ENCODE measurements at places on chromosomes 5 and 9. TPM values are rescaled to one million over a fixed set of nuclear protein-coding genes. Genes with fewer than 3 reads are reported as not detected.

DNA sequence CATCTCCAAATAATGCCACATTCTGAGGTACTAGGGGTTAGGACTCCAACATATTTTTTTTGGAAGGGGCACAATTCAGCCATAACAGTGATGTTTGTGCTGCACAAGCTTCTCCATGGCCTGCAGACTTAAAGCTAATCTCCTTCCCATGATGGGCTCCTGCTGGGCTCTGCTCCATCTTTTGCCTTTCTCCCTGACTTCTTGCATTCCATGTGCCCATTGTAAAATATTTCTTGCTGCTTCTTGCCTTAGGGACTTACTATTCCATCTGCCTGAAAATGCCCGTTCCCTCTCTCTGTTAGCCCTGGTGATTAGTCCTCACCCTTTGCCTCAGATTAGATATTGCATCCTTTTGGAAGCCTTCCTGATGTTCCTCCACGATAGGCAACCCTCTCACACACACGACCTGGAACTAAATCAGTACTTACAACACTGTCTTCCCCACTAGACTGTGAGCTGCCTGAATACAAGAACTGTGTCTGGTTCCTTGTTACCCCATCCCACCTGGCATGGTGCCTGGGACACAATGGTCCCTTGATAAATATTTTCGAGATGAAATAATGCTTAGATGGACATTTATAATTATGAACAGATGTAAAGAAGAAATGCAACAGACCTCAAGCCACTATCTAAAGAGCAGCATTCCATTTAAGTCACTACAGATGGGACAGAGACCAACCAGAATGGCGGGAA is 33.5 kb downstream of the OR1J1 start:
- no peak for DNase-seq

DNA sequence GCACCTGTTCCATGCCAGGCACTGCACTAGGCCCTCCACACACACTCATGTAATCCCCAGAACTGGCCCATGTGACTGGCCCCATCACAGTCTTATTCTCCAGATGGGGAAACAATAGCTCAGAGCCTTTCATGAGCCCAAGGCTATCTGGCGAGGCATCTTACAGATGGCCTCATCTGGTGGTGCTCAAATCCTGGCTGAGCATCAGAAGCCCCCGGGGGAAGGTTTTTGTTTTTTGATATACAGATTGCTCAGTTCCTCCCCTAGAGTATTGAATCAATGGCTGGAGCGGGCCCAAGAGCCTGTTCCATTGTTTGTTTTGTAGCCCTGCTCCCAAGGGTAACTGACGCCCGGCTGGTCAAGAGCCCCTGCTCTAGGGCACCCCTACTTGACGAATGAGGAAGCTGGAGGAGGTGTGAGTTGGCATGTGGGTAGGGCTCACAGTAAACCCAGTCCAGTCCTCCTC is 145.3 kb upstream of the RAPGEF1 start:
- DNase-seq = peak; percentile 66

- no peak for DNase-seq
These were observed 232.5 kb downstream of the GADD45G start for GRCh38 chr9:89837162-89837933.

DNA sequence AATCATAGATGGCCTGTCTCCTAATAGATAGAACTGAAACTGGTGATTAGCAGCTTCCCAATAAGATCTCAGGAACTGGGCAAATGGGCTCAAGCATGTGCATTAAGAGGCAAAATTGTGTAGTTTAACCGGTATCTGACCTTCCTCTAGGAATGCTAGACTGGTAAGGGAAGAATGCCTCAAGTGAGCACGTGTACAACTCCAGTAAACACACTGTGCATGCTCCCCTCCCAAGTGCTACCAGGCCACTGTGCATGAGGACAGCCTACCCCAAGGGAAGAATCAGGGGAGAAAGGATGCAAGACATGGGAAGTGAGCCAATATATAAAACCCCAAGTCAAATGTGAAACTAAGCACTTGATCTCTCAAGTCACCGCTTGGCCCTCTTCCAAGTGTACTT is 1157.4 kb upstream of the CDH18 start:
- no peak for DNase-seq

LAMC3 gene
- total RNA-seq = 0.07 TPM

- DNase-seq = no peak
These were observed 194.8 kb upstream of the MRPS30 start for GRCh38 chr5:44613936-44614335.

TAS2R1 gene
- total RNA-seq = not detected

PCA3 gene
- total RNA-seq = 1.2 TPM

DNA sequence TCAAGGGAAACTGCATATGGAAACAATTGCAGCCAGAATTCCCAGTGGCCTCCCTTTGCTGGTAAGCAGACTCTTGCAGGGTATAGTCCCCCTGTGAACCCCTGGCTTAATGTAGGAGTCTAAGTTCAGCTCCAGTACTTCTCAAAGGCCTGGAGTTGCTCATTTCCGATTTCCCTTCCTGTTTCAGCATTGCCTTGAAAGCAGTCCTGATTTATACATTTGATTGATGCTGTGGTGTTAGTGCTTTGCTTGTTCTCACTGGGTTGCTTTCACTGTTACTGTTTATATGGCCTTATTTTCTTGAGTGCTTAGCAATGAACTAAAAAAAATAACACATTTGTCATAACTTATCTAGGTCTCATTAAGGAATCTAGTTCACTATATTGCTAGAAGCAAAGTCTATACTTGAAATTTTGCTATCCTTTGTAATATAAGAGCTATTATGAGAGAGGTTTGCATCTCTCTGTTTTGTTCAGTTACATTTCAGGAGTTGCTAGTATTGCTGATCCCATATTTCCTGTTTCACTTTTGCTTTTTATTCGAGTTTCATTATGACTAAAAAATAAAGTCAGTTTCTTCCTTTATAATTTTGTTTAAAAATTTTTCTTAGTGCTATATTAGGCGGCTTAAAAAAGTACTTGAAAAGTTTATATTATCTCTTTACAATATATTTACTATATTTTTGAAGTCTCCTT is 122.4 kb upstream of the NMUR2 start:
- DNase-seq = no peak

DNA sequence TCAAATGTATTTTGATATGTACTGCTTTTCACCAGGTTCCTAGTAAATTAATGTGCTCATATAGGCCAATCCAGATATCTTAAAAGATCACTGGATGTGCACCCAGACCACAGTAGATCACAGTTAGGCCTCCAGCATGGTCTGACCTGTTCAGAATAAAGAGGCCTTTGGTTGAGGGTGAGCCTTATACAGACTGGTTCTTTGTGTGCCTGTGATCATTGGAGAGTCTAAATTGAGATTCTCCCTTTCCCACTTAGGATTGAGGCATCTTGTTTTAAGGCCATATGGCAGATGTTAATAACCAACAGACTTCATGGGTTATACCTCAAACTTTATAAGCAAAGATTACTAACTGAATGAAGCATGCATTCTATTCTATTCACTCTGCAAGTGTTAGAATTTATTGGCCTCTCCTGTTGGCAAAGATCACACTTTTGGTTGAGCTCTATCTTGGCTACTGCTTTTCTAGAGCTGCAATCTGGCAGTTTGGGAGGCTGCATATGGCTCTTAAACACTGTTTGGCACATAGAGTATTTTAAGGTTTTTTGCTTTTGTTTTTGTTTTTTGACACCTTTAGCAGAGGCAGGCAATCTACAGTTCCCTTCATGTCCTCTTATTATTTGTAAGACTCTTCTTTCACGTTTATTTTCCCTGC is 8.5 kb downstream of the CHSY3 start:
- no peak for DNase-seq

GRCh38 chr5:157603333-157604190 is 28.0 kb upstream of the ADAM19 start:
- no peak for DNase-seq

ADAMTS12 gene
- total RNA-seq = 0.39 TPM

AMBP gene
- total RNA-seq = not detected

G3BP1 gene
- total RNA-seq = 289 TPM

C5orf58 gene
- total RNA-seq = not detected
